SW 1271 (cell line): ENCODE measurements at places on chromosomes 2 and 18.

GRCh38 chr2:142938240-142938639, 60.8 kb downstream of the KYNU start:
- no peak for DNase-seq

GRCh38 chr2:96881349-96882195, 11.7 kb upstream of the SEMA4C start:
- no peak for DNase-seq

DNA sequence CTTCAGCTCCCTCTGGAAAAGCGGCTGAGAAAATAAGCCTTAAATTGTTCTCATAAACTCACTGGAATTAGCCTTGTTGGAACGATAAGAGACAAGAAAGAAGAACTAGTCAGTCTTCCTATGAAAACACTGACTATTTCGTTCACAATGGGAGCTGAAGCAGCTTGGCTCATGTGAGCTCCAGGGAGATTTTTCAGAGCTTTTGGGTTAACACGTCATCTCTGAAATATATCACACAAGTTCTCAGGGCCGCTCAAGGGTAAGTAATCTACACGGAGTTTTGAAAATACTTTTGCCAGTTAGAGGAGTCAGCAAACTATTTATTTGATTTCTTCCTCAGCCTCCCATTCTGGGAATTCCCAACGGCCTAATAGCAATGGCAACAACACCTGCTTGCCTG, 316.2 kb upstream of the MGAT5 start:
- no peak for DNase-seq

- DNase-seq: no peak
These were observed 18.9 kb downstream of the ATG16L1 start for GRCh38 chr2:233270366-233270765.

DNA sequence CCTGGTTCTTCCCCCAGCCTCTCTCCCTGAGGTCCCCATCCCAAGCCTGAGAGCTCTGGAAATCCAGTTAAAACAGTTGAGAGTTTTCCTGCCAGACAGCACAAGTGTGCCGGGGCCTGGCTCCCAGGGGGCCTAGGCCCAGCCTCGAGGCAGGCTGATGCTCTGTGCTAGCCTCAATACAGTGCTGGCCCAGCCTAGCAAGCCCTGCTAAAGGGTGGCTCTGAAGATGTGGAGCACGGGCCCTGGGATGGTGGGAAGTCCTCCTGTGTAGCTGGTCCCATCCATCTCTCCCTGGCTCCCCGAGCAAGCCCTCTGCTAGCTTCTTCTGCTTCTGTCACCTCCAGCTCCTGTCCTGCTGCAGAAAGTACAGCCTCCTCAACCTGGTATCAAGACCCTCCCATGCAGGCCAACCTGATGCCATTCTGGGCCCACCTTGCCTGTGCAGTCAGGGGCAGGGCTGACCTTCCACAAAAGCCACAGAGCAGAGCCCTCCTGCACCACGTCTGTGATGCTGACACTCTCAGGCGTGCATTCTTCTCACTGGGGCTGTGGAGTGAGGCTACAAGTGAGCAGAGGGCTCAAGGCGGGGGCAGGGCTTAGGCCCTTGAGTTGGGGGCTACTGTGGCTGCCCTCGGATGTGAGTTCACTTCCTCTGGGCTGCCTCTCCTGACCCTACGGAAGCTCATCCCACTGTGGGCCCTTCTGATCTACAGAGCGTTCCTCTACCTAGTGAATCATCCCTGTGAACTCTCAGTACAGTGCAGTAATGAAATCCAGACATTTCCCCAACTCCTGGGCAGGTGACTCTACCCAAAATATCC, 60.1 kb upstream of the LAPTM4A start:
- no peak for DNase-seq

GRCh38 chr2:179770029-179770428, 91.4 kb downstream of the ZNF385B start:
- DNase-seq: no peak

DNA sequence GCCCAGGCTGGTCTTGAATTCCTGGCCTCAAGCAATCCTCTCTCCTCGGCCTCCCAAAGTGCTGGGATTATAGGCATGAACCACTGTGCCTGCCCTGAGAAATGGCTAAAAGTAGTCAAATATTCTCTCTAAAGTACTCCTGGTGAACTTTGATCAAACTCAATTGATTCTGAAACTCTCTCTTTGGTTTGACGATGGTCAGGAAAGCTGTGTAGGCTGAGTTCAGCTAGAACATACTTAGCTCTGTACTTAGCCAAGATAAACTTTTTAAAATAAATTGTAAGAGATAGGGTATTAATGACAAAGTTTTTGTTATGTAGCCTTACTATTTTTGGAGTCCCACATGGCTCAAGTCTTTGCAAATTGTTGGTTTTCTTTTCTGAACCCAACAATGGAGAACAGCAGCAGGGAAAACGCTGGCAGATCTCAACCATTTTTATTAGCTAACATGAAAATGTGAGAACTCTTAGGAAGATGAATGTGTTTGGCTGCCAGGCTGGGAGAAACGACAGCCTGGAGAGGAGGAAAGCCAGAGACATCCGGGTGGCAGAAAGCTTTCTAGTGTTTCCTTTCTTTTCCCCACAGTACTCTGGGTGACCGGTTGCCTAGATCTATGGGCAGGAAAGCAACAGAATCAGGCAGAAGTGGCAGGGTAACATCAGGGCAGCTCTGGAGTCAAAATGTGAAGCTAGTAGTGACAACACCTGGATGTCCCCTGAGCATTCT, 193.0 kb upstream of the LHCGR start:
- no peak for DNase-seq

GRCh38 chr2:167626301-167626700, 621.1 kb downstream of the STK39 start:
- DNase-seq: no peak

- no peak for DNase-seq
These were observed 239.3 kb downstream of the FBXO15 start for GRCh38 chr18:73908323-73908722.

- no peak for DNase-seq
These were observed 88.8 kb downstream of the USP40 start for GRCh38 chr2:233477548-233478433.

- no peak for DNase-seq
These were observed 11.5 kb downstream of the MYL1 start for GRCh38 chr2:210303498-210303897.

DNA sequence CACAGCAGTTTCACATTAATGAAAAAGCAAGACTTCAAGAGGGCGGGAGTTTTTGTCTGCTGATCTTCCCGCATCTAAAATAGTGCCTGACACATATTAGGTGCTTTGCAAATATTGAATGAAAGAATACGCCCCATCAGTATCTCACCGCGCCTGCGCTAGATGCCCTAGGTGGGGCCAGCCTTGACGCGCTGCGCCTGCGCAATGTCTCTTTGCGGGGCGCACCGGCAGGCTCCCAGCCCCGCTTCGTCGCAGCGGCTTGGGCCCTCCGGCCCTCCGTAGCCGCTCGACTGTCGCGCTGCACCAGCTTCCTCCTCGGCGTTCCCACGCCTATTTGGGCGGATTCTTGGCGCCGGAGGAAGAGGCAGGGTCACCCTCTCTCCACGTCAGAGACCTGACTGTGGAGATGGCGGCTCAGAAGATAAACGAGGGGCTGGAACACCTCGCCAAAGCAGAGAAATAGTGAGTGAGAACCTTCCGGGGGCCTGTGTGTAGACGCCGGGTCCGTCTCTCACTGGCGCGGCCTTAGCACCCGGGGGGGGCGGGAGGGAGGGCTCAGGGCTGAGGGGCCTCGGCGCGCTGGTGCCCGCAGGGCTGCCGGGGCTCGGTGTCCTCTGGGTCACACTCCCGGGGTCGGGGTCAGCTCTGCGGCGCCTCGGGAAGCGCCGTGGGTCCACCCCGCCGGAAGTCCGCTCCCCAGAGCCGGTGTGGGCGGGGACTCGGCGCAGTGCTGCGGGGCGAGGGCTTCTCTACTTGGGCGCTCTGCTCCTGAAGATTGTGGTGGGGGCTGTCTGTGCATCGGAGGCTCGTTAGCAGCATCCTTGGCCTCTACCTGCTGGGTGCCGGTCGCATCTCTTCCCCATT, at the start of gene NAPG:
Gene NAPG, plus strand, starts transcription at position 331 of the 864 bp plus-strand sequence. Its CDS starts 76 bp downstream, at position 407.
- DNase-seq: peak; percentile 80

GRCh38 chr18:77551055-77551454, 301.4 kb downstream of the GALR1 start:
- DNase-seq: no peak

DNA sequence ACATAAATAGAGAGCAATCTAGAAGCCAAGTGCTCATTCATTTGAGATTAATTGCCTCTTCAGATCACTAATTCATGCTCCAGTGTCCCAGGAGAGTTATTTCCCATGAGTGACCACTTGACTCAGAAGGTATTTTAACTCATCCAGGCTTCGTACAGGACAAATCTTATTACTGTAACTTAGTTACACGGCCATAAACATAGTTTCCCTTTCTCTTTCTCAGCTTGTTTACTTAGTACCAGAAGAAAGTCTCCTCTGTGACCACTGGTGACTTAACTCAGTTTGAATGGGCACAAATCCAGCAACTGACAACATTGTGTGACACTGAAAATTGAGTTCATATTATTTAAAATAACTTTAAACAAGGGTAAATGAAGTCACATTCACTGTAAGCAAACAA, 25.3 kb downstream of the MMADHC start:
- DNase-seq: no peak

DNA sequence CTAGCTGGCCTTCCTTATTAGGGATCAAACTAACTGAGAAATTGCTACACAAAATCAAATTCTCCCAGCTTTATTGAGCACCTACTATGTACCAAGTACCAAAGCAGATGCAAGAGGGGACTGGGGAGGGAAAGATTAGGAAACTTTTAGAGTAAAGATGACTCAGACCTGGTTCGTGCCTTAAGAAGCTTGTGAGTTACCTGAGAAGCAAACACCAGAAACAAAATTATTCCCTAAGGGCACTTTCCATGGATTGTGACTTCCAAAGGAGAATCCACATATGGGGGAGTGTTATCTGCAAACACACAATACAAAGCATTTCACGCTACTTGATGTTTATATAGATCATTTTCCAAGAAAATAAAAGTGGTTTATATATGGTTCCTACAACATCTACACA, 326.9 kb upstream of the HNRNPA3 start:
- DNase-seq: no peak

DNA sequence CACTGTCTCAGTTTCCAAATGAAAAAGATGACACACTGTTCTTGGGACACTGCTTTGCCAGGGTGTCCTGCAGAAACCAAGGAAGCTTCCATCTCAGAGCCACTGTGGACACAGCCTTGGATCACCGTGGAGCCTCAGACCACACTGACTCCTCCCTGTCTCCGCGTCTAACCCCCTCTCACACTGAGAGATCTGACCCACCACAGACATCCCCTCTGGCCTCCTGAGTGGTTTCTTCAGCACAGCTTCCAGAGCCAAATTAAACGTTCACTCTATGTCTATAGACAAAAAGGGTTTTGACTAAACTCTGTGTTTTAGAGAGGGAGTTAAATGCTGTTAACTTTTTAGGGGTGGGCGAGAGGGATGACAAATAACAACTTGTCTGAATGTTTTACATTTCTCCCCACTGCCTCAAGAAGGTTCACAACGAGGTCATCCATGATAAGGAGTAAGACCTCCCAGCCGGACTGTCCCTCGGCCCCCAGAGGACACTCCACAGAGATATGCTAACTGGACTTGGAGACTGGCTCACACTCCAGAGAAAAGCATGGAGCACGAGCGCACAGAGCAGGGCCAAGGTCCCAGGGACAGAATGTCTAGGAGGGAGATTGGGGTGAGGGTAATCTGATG, 113.4 kb upstream of the PKDCC start:
- no peak for DNase-seq

DNA sequence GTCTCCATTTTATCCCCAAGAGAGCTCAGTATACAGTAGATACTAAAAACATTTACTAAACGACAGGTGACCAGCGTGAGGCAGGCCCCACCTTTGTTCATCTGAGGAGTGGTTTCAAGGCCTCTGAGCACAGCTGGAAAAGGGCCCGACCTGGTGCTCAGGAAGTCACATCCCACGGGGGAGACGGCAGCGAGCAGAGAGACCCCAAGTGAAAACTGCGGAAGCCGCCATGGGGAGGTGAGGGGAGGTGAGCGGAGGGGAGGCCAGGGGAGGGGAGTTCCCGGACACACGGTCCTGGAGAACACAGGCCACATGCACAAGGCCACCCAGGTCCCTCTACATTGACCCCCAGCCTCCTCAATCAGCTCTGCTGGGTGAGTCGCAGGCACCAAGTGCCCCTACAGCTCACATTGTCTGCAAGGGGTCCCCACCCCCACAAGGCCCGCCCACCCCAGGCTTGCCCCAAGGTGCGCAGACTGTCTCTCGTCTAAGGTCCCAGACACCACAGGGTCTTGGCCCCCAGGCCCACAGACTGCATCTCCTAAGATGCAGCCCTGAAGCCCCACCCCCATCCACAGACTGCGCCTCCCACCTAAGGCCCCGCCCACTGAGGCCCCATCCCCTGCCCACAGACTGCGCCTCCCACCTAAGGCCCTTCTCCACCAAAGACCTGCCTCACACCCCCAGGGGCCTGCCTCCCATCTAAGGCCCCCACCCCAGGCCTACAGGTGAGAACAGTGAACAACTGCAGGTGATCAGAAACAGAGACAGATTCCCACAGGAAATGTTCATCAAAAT, 19.1 kb downstream of the PARD6G start:
- DNase-seq: no peak

- DNase-seq: no peak
These were observed 109.2 kb upstream of the RAB12 start for GRCh38 chr18:8499810-8500675.

GRCh38 chr2:191617575-191617974, 60.4 kb upstream of the NABP1 start:
- no peak for DNase-seq
